ENCODE measurements at places on chromosomes 4 and X. TPM values are rescaled to one million over a fixed set of nuclear protein-coding genes. Genes with fewer than 3 reads are reported as not detected.

DNA sequence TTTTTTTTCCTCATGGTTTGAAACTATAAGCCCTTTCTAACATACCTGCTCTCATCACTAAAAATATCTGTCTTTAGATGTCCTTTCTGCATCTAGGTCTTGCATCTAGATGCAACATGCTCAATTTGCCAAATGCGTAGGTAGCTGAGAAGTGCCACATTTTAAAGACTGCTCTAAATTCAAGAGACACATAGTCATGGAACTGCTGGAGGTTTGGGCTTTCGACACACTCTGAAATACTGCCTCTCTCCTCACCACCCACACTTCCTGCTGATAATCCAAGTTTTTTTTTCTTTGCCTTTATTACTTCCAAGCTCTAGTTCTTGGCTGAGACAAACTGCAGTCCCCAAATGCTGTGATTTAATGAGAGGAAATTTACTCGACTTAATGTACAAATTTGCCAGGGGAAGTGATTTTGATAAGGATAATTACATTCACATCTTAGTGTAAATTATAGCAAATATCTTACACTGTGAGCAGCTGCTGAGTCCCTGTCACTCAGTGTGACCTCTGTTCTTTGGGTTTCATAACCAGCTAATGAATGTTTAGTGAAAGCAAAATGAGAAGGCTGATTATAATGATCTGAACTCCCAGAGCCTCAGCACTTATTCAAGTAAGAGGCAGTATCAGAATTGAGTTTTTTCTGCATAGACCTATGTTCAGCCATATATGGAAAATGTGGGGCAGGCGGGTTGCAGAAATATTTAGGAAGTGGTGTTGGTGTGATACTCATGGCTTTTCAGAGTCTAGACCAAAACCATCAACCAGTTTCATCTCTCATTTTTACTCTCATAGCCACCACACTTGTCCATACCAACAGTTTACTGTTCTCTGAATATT lies 31.3 kb downstream of the DRD5 start:
- H3K4me3 ChIP-seq: no peak overlapping the region
- H3K27ac ChIP-seq: no peak overlapping the region
- H3K27me3 ChIP-seq: no peaks in the 10 kb centered on the region
- no peak for DNase-seq

GRCh38 chrX:23888887-23889501 lies 18.7 kb downstream of the APOO start:
- H3K27me3 ChIP-seq: no peaks in the 10 kb centered on the region
- H3K27ac ChIP-seq: peak overlapping the region; percentile 83
- H3K36me3 ChIP-seq: no peaks in the 10 kb centered on the region
- H3K4me3 ChIP-seq: no peak overlapping the region

Gene STPG2
- 0.24 TPM for total RNA-seq

- DNase-seq: no peak
- peaks cover 10% of the 10 kb centered on the region for H3K4me1 ChIP-seq
- no peaks in the 10 kb centered on the region for H3K27me3 ChIP-seq
- H3K27ac ChIP-seq: no peak overlapping the region
- H3K36me3 ChIP-seq: no peaks in the 10 kb centered on the region
Observed at GRCh38 chr4:10100734-10101216, 15.8 kb downstream of the WDR1 start.

DNA sequence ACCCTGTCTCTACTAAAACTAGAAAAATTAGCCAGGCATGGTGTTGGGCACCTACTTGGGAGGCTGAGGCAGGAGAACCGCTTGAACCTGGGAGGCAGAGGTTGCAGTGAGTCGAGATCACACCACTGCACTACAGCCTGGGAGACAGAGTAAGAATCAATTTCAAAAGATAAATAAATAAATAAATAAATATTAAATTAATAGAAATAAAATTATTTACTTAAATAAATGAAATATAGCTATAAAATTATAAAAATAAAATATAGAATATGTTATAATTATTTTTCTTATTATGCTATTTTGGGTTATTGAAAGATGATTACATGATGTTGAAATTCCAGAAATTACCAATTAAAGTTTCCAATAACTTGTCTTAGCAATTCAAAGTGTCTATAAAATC lies 1029.8 kb upstream of the AGA start:
- H3K36me3 ChIP-seq: no peaks in the 10 kb centered on the region
- H3K4me3 ChIP-seq: no peak overlapping the region
- no peak overlapping the region for H3K27ac ChIP-seq
- DNase-seq: no peak
- no peaks in the 10 kb centered on the region for H3K4me1 ChIP-seq

GRCh38 chr4:62627141-62627540 lies 1427.0 kb downstream of the ADGRL3 start:
- H3K27me3 ChIP-seq: no peaks in the 10 kb centered on the region
- H3K36me3 ChIP-seq: no peaks in the 10 kb centered on the region
- no peak overlapping the region for H3K4me3 ChIP-seq

Gene CT45A5
- total RNA-seq: not detected

DNA sequence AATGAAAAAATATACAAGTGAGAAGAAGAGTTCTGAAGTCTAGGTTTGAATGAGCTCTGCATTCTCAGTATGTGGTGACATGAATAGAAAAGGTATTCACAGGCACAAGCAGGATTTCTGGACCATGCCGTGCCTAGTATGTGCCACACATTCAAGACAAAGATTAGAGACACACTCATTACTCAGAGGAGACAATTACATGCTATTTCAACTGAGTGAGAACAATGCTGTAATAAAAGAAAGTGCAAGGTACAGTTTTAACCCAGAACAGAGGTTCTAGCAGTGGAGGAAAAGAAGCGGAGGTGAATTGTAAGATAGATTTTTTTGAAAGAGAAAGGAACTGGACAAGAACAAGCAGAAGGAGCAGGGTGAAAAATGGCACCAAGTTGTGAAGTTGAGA lies 121.0 kb upstream of the RASGEF1B start:
- H3K27ac ChIP-seq: no peak overlapping the region
- H3K27me3 ChIP-seq: no peaks in the 10 kb centered on the region
- H3K36me3 ChIP-seq: no peaks in the 10 kb centered on the region
- H3K4me1 ChIP-seq: peaks cover 22% of the 10 kb centered on the region
- no peak overlapping the region for H3K4me3 ChIP-seq
- no peak for DNase-seq

Gene PAK3
- 1.2 TPM for total RNA-seq

DNA sequence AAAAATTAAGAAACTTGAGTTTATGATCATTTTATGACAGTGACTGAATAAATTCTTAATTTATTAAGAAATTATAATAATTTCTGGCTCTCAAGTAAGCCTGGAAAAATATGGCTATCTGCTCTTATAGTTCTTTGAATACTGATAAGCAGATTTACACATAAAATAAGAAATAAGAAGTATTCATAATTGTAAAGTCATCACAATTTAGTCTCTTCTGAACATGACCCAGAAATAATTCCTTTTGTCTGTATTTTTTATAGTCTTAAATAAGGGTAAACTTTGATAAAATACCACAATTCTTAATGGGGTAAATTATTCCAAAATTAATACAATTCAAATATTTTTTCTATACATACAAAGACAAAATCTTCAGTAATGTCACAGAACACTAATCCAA lies 72.7 kb downstream of the ANKRD17 start:
- no peak for DNase-seq
- no peaks in the 10 kb centered on the region for H3K36me3 ChIP-seq
- no peaks in the 10 kb centered on the region for H3K4me1 ChIP-seq
- H3K27ac ChIP-seq: no peak overlapping the region
- H3K27me3 ChIP-seq: no peaks in the 10 kb centered on the region
- H3K4me3 ChIP-seq: no peak overlapping the region

- peak; percentile 11 for DNase-seq
- H3K4me3 ChIP-seq: no peak overlapping the region
- peaks cover 19% of the 10 kb centered on the region for H3K4me1 ChIP-seq
- no peaks in the 10 kb centered on the region for H3K27me3 ChIP-seq
- no peaks in the 10 kb centered on the region for H3K36me3 ChIP-seq
- peak overlapping the region; percentile 35 for H3K27ac ChIP-seq
Observed at GRCh38 chrX:97740886-97741285, 857.2 kb downstream of the RPA4 start.

DNA sequence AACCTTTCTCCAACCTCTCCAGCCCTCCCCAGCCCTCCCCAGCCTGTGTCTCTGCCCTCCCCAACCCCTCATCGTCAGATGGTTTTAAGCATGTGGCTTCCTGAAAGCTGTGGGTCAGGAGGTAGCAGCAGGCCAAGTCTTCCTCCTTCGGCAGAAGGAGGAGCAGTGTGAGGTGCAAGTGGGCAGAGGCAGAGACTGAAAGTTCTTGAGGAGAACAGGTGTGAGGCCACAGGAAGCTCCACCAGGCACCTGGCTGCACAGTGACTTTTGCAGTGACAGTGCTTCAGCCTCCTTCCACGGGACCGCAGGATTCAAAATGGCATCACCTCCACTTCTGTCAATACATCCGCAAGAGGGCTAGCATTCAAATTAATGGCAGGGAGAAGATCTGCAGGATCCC lies 203.9 kb upstream of the LEF1 start:
- peaks cover 10% of the 10 kb centered on the region for H3K27me3 ChIP-seq
- DNase-seq: no peak
- H3K4me1 ChIP-seq: no peaks in the 10 kb centered on the region
- H3K4me3 ChIP-seq: no peak overlapping the region

GRCh38 chr4:107018344-107018735 lies 17.8 kb downstream of the DKK2 start:
- no peak overlapping the region for H3K27ac ChIP-seq
- no peaks in the 10 kb centered on the region for H3K27me3 ChIP-seq
- no peak for DNase-seq
- no peak overlapping the region for H3K4me3 ChIP-seq
- H3K36me3 ChIP-seq: no peaks in the 10 kb centered on the region
- H3K4me1 ChIP-seq: no peaks in the 10 kb centered on the region

DNA sequence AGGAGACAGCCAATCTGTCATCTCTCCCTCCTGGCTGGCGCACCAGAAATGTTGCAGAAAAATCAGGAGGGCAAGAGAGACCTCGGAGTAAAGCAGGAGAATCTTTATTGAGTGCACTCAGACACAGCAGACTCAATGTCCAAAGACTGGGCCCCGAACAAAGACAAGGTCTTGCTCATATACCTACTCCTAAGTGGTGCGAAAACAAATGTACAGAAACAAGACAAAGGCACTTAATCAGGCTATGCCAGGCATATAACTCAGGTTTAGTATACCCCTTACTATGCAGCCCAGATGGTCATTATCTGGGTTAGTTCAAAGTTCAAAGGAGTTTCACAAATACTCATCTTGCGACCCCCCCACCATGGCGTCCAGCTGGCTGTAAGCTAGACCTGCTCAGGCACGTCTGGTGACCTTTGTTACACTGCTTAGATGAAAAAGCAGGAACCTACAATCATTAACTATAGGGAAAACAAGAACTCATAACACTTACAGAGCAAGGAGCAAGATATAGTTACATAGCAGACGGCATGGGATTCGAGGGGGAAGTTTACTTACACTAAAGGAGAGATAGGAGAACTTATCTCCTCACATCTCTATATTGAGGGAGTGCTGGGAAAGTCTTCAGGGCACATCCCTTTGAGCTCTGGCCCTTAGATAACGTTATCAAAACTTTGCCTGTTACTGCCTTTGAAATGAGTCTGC lies 27.5 kb downstream of the SULT1E1 start:
- peaks cover 51% of the 10 kb centered on the region for H3K4me1 ChIP-seq
- H3K36me3 ChIP-seq: no peaks in the 10 kb centered on the region
- no peak overlapping the region for H3K4me3 ChIP-seq
- no peaks in the 10 kb centered on the region for H3K27me3 ChIP-seq

Gene MAP3K15
- 0.33 TPM for total RNA-seq

Gene SHISA3
- total RNA-seq: 1.5 TPM

DNA sequence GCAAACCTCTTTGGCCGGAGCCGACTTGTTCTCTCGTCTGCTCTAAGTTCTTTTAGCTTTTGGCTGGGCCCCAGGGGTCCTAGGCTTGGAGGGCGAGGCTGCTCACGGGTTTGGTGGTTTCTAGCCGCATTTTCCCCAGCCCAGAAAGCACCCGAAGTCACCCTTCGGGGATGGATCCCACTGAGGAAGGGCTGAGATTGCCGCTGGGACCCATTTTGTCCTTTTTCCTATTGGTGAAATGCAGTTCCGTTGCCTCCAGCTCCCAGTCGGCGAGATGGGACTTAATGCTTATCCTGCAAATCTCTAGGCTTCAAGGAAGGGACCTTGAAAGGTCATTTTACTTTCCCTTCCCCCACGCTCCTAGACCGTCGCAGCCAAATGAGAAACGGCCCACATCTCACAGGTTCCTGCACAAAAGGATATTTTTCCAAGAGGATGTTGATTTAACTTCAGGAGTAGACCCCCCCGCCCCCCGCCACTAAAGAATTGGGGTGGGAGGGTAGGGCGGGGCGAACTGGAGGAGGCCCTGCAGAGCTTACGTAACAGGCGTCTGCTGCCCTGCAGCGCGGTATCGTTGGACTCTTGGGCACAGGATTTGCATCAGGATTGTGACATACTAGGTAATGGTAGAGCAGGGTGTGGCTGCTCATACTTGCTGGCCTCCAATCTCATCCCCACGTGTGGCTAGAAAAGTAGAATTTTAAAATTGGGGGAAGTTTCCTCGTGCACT lies 564 bp downstream of the PGK1 start:
- peak overlapping the region; percentile 80 for H3K4me3 ChIP-seq
- DNase-seq: peak; percentile 72
- no peaks in the 10 kb centered on the region for H3K27me3 ChIP-seq
- H3K4me1 ChIP-seq: peaks cover 5% of the 10 kb centered on the region

Gene MXD4
- 56.7 TPM for total RNA-seq

DNA sequence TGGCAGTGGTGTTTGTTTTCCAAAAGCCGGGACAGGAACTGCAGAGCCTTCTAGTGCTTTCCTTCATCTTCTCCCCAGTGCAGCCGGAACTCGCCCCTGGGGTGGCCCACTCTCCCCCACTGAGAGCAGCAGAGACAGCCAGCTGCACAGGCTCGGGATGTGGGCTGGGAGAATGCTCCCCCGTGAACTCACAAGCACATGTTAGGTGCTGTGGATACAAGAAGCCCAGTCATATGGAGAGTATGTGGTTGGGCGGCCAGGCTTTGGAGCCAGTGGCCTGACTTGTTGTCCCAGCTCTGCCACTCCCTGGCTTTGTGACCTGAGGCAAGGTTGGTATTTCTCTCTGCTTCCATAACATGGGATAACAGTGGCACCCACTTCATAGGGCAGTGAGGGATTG lies 9.4 kb upstream of the KIAA0232 start:
- H3K27ac ChIP-seq: no peak overlapping the region
- no peaks in the 10 kb centered on the region for H3K27me3 ChIP-seq
- no peaks in the 10 kb centered on the region for H3K36me3 ChIP-seq
- H3K4me1 ChIP-seq: peaks cover 14% of the 10 kb centered on the region
- DNase-seq: no peak

Gene P2RY4
- total RNA-seq: 0.87 TPM
